ENCODE measurements at places on chromosomes 2 and 18.

GRCh38 chr2:214800180-214800579, 9.3 kb downstream of the BARD1 start:
- DNase-seq = peak; percentile 17

DNA sequence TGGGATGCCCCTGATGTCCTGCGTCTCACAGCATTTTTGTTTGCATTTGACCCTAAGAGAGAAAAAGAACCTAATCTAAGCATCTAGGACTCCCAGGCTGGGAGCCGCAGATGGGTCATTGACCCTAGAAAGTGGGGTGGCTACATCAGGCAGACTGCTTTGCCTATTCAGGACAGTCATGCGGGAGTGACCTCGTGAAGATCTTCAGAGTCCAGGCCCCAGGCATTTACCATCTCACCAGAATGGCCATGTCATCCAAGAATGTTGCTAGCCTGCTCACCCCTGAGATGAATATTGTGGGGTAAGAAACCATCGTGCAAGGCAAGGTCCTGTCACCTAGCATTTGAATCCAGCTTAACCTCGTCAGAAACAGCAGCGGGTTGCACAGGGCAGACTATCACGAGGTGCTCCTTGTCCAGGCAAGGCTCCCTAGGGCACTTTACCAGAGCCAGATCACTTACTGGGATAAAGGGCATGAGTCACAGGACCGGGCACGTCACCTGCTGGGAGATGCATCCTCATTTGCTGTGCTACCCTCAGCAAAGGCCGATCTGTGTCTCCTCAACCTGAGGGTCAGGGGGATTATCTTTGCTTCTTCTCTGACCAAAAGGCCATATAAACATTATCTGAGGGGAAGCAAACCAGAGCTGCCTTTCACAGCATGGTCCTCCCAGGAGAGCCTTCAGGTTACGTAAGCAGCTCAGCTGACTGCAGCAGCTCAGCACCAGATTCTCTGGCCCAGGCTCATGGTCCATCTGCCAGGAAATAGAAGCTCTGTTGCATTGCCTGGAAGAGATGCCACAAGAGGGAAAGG, 162.3 kb downstream of the ACKR3 start:
- no peak for DNase-seq

DNA sequence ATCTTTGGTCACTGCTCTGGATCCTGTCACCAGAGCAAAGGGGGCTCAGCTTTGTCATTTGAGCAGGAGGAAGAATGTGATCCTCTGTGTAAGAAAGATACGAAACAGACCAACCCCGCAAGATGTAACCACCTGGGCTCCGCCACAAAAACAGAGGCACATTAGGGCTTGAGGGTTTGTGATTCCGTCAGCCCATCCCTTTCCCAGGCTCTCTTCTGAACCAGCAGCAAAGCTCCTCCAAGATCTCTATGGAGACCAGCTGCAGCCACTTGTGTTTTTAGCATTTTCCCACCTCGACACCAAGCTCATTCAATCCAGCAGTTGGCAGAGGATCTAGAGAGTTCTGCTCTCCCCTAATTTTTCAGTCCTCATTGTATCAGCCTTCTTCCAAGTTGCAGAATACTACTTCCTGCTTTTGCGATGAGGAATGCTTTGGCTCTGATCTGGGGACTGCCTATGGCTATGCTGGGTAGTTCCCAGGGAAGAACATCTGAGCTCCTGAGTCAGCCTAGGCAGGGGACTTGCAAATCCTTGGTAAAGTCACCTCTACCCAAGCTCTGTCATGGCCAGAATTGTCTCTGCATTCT, 139.6 kb upstream of the RAB12 start:
- no peak for DNase-seq

GRCh38 chr2:26615336-26615859, 25.8 kb downstream of the CIB4 start:
- DNase-seq = no peak

GRCh38 chr2:54428108-54428831, 27.9 kb upstream of the SPTBN1 start:
- no peak for DNase-seq

DNA sequence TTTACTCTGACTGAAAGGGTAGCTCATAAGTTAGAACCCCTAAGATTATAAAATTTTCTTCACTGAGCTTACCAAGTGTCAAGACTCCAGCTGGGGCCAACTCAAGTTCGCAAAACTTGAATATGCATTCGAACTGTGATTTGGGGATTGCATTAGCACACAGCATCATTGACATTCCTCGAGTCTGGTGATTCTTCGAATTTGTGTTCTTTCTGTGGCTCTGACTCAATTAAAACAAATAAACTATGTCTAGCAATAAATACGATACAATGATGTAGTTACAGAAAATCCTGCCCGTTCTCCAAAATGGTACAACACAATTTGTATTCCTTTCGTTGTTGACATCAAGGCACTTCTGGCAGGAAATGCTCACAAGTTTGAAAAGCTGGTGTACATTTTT, 11.1 kb downstream of the CCL20 start:
- no peak for DNase-seq

DNA sequence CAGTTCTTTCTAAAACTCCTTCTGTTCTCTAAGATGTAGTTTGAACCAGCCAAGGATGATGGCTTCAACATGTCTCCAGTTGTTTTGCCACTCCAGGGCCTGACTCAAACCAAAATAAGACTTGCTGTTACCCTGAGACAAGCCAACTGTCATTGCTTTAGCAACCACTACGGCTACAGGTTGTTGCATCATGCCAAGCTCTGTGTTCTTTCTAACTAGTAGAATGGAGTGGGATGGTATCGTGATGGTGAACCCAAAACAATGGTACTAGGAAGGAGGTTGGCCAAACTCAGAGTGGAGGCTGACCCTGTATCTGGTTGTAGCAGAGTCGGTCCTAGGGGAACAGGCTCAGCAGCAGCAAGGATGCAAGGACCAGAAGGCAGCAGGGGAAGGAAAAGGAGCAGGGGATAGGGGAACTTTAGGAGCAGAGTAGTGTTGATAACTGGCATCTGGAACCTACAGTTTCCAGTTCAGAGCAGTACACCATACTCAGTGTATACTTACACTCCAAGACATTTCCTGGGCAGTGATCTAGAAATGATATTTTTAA, 51.6 kb downstream of the PDK1 start:
- DNase-seq = no peak
